ENCODE measurements at places on chromosomes 5 and 9.

DNA sequence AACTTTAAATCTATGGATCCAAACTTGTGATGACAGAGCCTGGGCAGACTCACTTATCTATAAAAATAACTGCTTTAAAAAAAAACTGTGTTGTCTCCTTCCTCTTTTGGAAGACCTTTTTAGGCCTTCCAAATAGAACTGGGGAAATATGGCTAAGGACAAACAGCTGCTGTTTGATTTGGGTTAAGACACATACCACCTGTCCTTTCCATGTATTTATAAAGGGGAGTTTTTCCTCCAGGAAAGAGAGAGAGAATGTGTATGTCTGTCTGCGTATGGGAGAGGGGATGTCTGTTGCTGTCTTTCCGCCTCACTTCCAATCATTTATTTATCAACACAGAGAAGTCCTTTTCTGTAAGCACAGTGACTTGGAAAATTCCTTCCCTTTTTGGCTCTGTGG is 2.8 kb downstream of the ARHGEF37 start:
- no peak for DNase-seq

GRCh38 chr5:66410122-66410521 is 186.1 kb upstream of the MAST4 start:
- DNase-seq, result no peak

- no peak for DNase-seq
Observed at GRCh38 chr9:22055090-22055489, 46.0 kb upstream of the CDKN2B start.

GRCh38 chr5:2747363-2748162 is 3.9 kb downstream of the IRX2 start:
- DNase-seq, result no peak

DNA sequence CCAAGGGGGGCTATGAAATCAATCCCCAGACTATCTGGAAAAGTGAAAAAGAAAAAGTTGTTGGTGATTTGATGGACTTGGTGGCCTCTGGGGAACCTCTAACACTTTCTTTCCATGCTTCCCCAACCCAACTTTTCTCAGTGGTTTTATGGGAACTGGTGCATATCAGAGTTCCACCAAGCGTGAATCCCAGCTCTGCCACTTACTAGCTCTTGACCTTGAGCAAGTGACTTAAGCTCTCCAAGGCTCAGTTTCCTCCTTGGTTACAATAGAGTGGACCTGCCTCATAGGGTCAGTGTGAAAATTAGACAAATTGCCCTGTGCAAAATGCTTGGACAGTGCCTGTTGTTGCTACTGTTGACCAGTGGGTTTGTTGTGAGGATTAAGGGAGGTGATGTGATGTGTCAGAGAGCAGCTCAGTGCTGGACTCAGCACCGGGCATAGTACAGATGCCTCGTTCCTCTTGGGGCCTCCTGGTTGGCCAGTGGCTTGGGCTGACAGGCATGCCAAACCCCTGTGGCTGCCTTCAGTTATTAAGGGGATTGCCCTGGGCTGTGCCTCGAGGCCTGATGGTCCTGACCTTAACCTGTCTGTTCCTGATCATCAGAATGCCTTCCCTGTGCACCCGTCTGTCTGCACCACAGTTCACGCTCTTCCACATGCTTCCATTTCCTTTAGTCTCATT is 49.3 kb downstream of the COL15A1 start:
- no peak for DNase-seq

GRCh38 chr5:95859661-95860060 is 37.1 kb upstream of the GLRX start:
- DNase-seq, result no peak

DNA sequence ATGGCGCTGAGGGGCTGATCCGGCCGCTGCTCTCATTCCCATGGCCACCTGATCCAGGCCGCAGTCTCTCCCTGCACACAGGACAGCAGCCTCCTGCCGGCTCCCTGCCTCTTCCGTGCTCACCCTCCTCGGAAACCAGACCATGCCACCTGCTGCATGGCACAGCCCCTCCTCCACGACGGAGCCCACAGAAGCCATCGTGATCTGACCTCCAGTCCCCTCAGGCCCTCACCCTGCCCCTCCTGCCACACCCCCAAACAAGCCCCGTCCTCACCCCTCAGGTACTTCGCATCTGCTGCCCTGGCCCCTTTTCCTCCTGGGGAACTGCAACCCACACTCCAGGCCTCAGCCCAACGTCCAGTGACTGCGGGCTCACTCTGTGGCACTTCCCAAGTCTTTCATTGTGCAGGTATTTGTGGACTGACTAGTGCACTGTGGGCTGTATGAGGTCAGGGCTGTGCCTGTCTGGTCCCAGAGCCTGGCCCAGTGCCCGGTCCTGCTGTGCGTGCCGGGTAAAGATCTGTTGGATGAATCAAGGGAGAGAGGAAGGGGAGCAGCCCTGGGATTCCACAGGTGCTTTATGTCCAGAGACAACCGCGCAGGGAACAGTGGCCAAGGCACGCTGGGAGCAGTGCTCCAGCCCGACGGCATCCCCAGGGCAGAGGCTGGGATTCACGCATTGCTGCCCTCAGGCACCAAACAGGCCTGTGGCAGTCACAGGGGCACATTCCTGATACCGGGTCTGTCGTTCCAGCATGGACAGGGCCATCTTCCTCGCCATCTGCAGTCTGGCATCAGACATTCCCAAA is 86.1 kb downstream of the ADAMTS2 start:
- DNase-seq, result no peak

GRCh38 chr9:17004500-17004899 is 130.3 kb upstream of the CNTLN start:
- no peak for DNase-seq

- peak; percentile 16 for DNase-seq
Observed at GRCh38 chr5:176570044-176570443, 20.9 kb downstream of the CDHR2 start.

DNA sequence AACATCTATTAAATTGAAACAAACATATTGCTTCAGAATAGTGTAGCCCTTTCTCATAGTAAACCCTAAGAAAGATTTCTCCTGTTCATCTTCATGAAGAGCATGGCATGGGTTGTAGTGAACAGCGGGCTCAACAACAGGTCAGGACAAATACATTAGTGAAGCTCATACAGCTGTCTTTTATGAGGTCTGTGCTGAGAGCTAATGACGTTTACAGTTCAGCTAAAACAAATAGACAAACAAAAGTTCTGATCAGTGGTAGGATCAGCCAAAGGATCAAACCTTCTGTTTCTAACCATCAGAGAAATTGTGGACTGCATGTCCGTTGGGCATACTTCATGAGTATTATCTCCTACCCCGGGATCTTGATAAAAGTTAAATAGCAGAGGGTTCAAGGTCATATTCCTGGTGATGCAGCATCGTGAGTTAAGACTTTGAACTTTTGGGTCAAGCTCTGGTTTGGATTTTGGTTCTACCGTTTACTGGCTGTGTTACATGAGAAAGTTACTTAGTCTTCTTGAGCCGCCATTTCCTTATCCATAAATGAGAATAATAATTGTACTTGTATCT is 37.9 kb downstream of the ACO1 start:
- DNase-seq, result no peak

DNA sequence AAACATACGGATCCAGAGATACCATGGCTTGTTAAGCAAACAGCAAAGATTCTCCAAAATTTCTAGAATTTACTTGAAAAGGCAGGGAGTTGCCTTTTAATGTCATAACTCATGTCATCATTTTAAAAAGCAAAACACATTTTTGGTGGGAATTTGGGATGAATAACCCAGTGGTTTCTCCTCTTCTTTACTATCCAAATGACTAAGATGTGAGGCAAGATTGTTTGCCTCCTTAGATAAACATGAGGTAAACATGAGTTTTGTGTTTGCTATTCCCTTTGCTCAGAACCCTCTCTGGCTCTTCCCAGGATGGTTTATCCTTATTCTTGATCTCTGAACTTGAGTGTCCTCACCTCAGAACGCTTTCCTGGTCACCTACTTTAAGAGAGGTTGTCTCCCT is 267.0 kb downstream of the EBF1 start:
- no peak for DNase-seq

DNA sequence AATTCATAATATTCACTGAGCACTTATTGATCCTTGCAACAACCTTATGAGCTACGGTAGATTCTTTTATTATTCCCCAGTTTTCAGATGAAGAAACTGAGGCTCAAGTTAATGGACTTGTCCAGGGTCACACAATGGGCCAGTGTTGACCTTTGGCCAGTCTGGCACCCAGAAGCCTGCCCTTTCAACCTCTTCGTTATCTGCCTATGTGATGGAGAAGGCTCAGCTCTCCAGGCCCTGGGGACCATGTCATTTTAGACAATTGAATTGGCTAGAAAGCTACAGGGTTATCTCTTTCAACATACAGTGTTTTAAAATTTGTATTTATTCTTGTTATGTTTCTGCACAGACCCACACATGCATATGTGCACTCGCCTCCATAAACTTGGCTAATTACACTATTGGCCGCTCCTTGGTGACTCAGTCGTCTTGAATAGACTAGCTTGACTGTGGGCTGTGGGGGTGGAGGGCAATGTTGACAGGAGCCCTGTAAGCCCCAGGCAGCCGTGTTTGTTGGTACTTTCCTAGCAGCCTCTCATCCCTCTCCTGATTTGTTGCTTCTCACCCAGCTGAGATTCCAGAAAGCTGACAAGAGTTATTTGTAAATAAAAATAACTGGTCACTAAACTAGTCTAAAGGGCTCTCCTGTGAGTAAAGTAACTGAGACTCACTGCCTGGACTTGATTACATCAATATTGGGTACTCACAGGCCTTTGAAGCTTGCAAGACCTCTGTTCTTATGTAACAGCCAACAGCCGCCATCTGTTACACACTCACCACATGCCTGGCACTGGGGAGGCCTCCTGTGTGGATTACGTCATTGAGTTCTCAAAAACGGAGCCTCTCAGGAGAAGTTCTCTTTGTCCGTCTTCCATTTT is 8.5 kb upstream of the ANGPTL2 start:
- no peak for DNase-seq

GRCh38 chr9:81156381-81156780 is 533.0 kb downstream of the TLE1 start:
- DNase-seq, result no peak

Measured in OCI-LY7 (cell line).